Activated CD4-positive, CD25-positive, alpha-beta regulatory T cell treated with anti-CD3 and anti-CD28 coated beads, Interleukin-2, amount 50 U/mL, for 16 hours (primary cell): ENCODE measurements at places on chromosomes 5 and 9.

DNA sequence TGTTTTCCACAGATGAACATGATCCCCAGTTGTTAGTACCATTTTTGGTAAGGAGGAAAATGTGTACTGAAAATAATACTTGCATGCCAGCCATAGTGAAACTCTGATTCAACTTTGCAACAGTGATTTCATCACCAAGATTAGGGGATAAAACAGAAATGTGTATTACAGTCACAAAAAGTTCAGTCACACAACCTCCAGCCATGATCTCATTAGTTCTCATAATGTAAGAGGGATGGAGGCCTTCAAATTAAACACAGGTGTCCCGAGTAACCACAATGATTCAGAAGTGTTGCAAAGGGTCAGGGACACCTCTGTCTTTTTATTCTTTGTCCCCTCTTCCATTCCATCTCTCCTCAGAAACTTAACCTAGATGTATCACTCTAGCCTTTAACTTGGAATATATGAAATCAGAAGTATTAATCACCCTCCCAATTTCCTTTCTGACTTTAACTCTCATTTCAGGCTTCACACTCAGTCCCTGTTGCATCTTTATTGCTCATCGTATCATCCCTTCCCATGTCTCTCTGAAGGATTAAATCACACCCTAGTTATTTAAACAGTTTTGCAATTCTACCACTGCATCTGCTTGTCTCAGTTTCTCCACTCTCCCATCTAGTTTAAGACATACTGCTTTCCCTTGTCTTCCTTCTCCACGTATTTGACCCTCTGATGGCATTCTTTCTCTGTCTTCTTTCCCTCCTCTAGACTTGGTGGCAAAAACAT lies 291.2 kb downstream of the ADAMTS6 start:
- DNase-seq, result no peak

DNA sequence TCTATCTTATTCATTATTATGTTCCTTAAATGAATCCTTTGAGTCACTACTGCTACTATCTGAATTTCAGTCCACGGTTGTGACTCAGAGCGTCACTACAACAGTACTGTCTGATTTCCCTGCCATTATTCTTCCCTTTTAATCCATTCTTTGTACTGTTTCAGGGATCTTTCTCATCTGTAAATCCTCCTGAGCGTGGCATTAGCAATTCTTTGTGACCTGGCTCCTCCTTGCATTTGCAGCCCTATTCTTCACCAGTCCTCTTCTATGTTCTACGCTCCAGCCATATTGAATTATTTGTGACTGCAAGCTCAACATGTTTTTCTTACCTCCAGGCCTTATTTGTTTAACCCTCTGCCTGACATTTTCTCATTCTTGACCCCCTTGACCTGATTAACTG lies 5.9 kb downstream of the PRPF4 start:
- no peak for DNase-seq

DNA sequence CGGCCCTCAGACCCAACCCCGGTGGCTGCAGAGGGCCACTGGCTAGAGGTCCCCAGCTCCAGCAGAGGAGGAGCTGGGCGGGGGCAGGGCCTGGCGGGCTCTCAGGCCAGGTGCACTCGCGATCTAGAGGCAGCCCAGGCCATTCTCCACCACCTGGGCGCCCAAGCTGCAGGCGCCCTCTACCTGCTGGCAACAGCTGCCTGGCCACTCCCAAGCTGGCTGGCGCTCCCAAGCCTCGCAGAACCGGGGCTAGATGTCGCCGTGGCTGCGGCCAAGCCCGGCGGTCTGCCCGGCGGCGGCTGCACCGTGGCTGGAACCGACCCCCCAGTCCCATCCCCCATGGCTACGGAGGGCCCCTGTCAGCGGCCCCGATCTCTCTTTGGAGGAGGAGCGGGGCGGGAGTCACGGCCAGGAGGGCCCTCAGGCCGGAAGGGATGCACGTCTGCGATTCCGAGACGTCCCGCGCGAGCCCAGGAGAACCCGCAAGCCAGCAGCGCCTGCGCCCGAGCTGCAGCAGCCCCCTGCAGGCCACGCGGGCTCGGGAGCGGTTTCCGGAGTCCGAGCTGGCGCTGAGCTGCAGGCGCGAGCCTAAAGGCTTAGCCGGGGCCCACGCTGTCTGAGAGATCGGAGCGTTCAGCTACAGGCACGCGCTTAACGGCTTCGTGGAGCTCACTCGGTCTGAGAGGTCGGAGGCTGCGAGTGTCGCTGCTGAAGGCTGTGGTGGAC lies 44.3 kb upstream of the BICD2 start:
- DNase-seq, result no peak

- no peak for DNase-seq
These were observed 19.7 kb upstream of the GDA start for GRCh38 chr9:72129271-72130156.

- no peak for DNase-seq
These were observed 13.2 kb downstream of the ETF1 start for GRCh38 chr5:138529812-138530211.

- no peak for DNase-seq
These were observed 2.2 kb downstream of the NTNG2 start for GRCh38 chr9:132163876-132164603.

DNA sequence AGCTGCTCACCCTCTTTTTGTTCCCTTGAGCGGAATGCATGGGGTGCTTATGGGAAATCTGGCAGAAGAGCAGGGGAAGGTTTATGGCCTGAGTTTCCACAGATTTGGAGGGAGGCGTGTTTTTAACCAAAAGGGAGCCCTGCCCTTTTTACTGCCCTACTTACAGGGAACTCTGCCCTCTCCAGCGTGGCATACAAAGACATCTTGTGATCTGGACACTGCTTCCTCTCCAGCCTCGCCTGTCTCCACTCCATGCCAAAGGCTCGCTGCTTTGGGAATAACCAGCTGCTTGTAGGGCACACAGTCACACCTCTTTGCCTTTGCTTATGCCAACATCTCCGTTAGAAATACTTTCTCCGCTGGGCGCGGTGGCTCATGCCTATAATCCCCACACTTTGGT lies 314.2 kb downstream of the ARHGAP26 start:
- no peak for DNase-seq

GRCh38 chr5:123283031-123283430 lies 140.2 kb downstream of the CEP120 start:
- DNase-seq, result no peak

DNA sequence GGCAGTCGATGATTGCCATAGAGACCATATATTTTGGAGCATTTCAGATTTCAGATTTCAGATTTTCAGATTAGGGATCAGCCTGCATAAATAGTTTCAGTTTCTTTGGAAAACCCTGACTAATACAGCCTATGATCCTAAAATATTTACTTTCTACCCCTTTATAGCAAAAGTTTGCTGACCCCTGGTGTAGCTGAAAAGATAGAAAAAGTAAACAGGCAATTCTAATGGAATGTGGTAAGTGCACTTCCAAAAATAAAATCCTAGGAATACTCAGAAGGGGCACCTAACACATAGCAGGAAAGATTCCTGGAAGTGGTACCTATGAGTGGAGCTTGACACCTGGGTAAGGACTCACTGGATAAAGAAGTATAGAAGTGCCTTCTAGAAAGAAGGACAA lies 34.5 kb downstream of the BAAT start:
- no peak for DNase-seq

DNA sequence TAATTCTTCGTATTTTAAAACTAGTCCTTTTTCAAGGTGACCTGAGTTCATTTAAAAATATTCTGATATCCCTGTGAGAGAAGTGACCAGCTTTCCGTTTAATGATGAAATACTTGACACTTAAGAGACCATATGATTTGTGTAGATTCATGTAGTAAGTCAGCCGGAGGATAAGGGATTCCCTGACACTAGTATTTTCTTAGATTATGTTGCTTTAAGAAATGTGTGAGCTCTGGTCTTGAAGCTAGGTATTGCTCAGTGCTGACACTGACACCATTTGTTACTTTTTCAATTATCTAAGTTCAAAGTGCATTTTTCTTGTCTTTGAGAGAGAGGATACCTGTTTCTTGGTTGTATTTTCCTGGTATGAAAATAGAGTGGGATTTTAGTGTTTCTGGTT lies 4.2 kb downstream of the NIPBL start:
- DNase-seq, result no peak

DNA sequence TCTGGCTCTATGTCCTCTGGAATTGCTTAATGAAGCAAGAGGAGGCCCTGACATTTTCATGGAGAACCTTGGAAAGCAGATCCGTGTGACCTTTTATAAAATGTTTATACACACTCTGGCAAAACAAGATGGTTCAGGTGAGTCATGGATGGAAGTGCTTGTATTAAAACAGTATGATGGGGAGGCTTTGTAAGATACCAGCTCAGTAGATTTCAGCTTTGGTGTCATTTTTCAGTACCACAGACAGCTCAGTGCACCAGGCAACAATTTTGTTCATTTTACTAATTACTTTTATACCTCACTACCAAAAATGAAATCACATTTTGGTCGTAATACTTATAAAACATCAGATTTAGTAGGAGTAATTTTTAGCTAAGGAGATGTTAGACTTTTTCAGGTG lies 5.2 kb downstream of the KCNN2 start:
- DNase-seq, result no peak

- no peak for DNase-seq
These were observed 111.5 kb upstream of the TNC start for GRCh38 chr9:115229496-115229895.

GRCh38 chr5:51566953-51567352 lies 183.7 kb downstream of the ISL1 start:
- no peak for DNase-seq

DNA sequence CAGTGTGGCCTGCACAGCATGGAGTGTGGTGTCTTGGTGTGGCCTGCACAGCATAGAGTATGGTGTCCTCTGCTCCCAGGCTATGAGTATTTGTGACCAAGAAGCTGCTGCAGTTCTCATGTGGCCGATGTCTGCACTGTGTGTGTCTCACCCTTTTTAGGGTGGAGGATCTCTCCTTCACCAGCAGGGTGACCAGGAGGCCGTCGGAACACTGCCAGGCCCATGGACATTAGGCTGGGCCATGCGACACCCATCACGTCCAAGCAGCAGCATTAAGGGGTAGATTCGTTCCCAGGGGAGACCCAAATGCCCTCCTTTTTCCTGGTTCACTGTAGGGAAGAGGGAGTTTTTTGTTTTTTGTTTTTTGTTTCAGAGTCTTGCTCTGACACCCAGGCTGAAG lies 115.3 kb upstream of the SPIN1 start:
- no peak for DNase-seq

- peak; percentile 28 for DNase-seq
These were observed 937 bp upstream of the SLC26A2 start for GRCh38 chr5:149959406-149960236.

DNA sequence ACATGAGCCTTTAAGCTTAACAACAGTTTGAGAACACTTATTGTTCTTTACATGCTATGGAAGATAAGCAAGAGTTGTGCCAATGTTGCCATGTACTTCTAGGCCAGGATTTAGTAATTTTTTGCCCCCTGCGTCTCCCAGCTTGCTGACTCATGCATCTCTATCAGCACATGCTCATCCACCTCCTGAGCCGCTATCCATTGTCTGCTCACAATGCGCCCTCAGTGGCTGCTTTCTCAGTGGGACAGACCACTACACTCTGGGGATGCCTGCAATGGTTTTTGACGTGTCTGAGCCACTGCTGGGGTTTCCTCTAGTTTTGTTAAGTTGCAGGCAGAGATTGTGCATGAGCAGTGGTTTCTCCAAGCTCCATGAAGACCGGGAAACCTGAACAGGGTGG lies 50.9 kb upstream of the PHF2 start:
- DNase-seq, result no peak

- no peak for DNase-seq
These were observed 20.7 kb downstream of the TCF7 start for GRCh38 chr5:134135091-134135655.

DNA sequence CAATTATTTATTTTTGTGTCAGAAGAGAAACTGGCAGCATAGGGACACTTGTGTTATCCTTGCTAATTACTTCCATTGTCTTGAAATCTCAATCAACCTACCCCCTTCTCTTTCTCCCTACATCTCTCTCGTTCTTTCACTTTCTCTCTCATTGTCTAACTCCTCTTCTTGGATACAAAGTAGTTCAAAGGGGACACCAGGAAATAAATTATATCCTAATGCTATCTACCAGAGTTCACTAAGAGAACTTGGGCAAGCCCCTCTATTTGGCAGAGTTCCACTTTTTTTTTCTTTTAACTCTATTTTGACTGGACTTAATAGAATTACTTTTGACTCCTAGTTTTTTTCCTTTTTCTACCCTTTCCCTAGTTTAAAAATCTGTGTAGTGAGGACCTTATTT lies 102.2 kb downstream of the MEF2C start:
- DNase-seq, result no peak

DNA sequence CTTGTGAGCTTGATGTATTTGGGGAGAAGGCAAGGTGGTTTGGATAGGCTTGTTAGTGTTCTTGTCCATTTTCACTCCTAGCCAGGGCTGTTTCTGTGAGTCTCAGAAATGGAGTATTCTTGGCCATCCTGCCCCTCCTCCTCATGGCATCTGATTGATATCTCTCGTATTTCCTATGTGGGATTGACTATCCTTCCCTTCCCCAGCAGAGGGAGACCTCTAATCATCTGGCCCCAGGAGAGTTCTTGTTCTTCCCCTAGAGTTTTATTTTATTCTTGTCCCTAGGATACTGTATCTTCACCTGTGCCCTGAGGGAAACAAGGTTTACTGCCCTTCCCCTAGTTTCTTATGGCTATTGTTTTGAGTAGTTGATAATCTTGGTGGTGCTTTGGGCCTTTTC lies 114.4 kb downstream of the VPS13A start:
- DNase-seq, result no peak

DNA sequence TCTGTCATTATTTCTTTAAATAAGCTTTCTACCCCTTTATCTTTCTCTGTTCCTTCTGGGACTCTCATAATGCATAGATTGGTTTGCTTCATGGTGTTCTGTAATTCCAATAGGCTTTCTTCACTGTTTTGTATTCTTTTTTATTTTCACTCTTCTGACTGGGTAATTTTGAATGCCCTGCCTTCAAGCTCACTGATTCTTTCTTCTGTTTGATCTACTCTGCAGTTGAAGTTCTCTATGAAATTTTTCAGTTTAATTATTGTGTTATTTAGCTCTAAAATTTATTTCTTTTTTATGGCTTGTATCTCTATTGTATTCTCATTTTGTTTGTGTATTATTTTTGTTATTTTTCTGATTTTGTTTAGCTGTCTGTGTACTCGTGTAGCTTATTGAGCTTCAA lies 89.3 kb upstream of the SLCO4C1 start:
- no peak for DNase-seq

GRCh38 chr5:98402130-98402529 lies 371.3 kb upstream of the RGMB start:
- DNase-seq, result no peak

GRCh38 chr5:160171666-160172065 lies 52.4 kb upstream of the PWWP2A start:
- no peak for DNase-seq
